ENCODE measurements at places on chromosomes 5 and 9.

DNA sequence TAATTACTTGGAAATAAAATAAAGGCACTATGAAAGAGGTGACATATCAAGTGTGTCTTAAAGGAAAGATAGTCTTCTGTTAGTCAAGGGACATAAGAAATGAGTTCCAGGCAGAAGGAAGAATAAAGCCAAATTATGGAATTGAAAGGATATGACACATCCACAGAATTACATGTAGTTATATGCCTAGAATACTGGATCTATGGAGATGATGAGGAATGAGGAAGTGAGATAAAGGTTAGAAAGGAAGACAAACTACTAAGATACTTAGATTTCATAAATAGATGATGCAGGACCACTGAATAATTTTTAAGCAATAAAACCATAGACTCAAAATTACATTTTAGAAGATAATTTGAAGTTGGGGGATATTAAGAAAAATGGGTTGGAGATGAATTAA, 609.8 kb downstream of the PTPRD start:
- no peak for DNase-seq

DNA sequence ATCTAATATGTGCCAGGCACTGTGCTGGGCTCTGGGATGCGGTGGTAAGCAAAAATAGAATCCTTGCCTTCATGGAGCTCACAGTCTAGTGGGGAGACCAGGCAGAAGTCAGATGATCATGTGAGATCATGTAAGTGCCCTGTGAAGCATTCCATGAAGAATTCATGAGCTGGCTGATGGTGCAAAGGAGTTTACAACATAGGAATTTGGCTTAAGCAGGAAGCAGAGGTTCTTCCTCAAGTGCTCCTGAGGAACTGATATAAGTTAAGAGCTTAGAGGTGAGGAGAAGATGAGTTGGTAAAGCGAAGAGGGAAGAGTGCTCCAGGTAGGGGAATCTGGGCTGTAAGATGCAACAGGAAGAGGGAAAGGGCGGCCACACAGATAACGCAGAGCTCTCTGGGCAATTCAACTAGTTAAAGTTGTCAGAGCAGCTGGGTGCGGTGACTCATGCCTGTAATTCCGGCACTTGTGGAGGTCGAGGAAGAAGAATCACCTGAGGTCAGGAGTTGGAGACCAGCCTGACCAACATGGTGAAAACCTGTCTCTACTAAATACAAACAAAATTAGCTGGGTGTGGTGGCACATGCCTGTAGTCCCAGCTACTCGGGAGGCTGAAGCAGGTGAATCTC, 78.5 kb upstream of the SPATA31D4 start:
- DNase-seq, result no peak

DNA sequence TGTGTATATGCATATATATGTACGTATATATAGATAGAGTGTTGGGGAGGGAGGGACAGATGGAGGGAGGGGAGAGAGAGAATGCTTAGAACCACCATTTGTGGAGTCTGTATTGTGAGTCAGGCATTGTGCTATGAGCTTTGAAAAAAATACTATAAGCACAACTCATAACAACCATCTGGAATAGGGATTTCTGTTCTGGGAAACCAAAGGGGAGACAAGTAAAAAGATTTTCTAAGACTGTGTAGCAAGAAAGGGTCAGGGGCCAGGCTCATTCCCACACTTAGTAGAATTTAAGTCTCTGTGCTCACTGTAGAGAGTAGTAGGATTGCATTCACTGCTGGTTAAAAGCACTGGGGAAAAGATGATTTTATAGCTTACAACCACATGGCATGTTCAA, 202.3 kb upstream of the SGCD start:
- no peak for DNase-seq

DNA sequence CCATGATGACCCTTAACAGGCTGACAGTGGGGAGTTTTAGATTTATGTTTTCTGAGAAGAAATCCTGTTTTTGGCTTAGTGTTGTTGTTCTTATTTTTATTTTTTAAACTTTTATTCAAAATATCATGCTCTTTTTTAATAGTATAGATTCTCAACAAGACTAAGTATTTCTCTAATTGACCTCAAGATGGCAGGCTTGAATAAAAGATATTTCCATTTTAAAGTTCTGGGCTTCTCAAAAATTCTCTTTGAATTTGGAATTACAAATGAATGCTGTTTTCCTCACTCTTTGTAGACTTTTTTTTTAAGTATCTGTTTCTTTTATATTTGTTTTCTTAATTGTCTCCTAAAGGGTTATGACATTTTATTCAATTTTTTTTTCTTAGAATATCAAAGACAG, 50.0 kb upstream of the SH3GL2 start:
- no peak for DNase-seq

GRCh38 chr9:9961487-9961886, 651.3 kb downstream of the PTPRD start:
- no peak for DNase-seq

DNA sequence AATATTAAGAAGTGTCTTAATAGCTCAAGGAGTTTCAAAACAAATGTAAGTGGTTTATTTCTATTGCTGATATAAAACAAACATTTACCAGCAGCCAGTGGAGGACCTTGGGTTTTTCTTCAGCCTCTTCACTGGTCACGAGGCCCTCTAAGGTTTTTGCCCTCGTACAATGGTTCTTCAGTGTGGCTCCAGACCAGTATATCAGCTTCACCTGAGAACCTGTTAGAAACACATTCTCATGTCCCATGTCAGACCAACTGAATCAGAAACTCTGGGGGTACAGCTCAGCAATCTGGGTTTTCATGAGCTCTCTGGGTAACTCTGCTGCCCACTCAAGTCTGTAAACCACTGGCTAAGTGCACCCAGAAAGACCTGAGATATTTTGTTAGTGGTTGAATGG, 12.9 kb downstream of the WWC1 start:
- DNase-seq, result no peak

- DNase-seq, result no peak
Observed at GRCh38 chr9:129840034-129840433, 4.8 kb downstream of the USP20 start.

DNA sequence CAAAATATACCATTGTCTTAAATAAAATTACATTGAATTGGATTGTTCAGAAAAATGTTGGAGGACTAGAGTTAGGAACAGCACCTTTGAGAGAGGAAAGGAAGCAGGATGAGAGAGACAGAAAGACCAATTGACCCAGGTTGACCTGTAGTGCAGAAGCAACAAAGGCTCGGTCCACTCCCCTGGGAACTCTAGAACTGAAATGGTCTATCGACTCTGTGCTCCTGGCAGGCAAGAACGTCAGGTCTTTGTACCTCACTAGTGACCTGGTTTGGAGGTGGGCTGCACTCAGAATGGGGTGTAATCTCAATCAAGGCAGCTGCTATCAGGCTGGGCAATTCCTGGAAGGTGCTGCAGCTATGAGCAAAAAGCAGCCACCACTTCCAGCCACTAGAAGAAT, 110.8 kb downstream of the FAM174A start:
- DNase-seq, result no peak
